Esophagus muscularis mucosa (tissue), 4 donors: ENCODE measurements at places on chromosomes 3 and 15. TPM values are rescaled to one million over a fixed set of nuclear protein-coding genes. Genes with fewer than 3 reads are reported as not detected.

- no peak overlapping the region for H3K27ac ChIP-seq
- H3K4me1 ChIP-seq: peaks cover 20% of the 10 kb centered on the region
- H3K36me3 ChIP-seq: no peaks in the 10 kb centered on the region
- no peak overlapping the region for H3K4me3 ChIP-seq
Measured at GRCh38 chr3:188746291-188746783, 425.4 kb upstream of the TPRG1 start.

GRCh38 chr15:70286113-70286806 is 188.5 kb upstream of the TLE3 start:
- no peak overlapping the region for H3K4me3 ChIP-seq
- peaks cover 29% of the 10 kb centered on the region for H3K4me1 ChIP-seq
- H3K27me3 ChIP-seq: no peaks in the 10 kb centered on the region
- DNase-seq: no peak
- H3K27ac ChIP-seq: no peak overlapping the region

The PLA2G4E gene
- not detected for total RNA-seq

The RTF1 gene
- total RNA-seq: 37.7 TPM

The RETNLB gene
- total RNA-seq: not detected

The COMMD4 gene
- 73.0 TPM for total RNA-seq
